ENCODE measurements at places on chromosomes 6 and 20.

- no peak for DNase-seq
Measured at GRCh38 chr6:169099411-169100202, 154.0 kb downstream of the THBS2 start.

DNA sequence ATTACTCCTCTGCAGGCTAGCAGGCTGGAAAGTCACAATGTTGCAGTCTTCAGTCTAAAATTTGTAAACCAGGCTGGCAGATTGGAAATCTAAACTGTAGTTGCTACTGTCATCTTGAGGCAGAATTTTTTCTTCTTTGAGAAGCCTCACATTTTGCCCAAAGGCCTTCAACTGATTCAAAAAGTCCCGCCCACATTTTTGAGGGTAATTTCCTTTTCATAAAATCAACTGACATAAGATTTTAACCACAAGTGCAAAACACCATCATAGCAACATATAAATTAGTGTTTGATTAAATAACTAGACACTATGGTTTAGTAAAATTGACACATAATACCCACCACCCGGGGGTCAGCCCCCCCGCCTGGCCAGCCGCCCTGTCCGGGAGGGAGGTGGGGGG is 28.4 kb downstream of the HLA-C start:
- no peak for DNase-seq

DNA sequence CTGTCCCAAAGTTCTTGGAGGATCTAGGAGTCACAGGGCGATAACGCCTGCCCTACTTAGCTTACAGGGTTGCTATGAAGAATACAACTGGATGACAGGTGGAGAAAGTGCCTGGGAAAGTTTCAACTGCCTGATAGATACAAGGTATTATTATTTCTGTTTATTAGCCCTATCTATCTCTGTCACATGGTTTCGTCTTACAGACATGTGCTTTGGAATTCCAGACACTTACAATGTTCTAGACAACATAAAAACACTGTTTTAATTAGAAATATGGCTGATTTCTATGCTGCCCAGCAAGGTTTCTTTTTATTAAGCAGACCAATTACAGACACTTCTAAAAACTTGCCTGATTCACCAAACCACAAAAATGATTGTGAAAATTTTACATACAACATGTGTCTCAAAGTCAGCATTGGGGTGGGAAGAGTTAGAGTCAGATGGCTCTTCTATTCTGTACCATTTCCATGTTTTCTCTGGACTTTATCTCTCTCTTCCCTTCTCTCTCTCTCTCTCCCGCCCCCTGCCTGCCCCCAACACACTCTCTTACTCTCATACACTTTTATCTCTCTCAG is 50.0 kb downstream of the GJA10 start:
- DNase-seq, result no peak

DNA sequence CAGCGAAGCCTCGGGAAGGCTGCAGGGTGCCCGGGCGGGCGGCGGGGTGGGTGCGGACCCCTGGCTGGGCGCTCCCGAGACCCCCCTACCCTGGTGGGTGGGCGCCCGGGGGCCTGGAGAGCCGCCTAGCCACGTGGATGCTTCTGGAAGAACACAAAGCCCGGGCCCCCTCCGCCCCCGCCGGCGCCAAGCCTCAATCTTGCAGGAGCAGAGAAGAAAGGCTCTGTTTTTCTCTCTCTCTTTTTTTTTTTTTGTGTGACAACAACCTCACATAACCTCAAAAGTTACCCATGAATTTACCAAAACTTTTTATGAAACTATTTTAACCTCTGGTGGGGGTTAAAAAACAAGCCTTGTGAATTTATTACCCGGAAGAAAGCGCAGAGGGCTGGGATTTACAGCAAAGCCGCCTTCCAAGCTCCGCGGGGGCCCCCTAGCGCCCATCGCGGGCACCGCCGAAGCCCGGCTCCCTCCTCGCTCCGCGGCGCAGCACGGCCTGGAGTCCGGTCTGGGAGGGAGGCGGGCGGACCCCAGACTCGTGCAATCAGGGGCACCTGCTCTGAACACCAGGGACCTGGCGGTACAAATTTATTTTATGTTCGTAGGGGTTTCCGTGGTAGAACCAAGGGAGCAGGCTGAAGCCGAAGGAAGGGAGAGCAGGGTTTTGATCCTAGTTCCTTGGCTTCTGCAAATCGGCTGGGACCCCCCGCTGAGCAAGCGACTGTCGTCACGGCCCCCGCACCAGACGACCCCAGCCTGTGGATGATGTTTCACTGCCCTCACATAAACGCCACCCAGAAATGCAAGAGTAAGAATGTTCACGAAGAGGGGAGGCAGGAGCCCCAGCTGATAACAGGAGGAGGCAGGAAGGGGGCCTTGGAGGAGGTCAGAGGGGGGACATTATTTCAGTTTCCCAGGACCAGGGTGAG is 58.9 kb downstream of the ZNF831 start:
- peak; percentile 24 for DNase-seq

GRCh38 chr6:26501482-26501986 is 1.4 kb downstream of the BTN1A1 start:
- no peak for DNase-seq

DNA sequence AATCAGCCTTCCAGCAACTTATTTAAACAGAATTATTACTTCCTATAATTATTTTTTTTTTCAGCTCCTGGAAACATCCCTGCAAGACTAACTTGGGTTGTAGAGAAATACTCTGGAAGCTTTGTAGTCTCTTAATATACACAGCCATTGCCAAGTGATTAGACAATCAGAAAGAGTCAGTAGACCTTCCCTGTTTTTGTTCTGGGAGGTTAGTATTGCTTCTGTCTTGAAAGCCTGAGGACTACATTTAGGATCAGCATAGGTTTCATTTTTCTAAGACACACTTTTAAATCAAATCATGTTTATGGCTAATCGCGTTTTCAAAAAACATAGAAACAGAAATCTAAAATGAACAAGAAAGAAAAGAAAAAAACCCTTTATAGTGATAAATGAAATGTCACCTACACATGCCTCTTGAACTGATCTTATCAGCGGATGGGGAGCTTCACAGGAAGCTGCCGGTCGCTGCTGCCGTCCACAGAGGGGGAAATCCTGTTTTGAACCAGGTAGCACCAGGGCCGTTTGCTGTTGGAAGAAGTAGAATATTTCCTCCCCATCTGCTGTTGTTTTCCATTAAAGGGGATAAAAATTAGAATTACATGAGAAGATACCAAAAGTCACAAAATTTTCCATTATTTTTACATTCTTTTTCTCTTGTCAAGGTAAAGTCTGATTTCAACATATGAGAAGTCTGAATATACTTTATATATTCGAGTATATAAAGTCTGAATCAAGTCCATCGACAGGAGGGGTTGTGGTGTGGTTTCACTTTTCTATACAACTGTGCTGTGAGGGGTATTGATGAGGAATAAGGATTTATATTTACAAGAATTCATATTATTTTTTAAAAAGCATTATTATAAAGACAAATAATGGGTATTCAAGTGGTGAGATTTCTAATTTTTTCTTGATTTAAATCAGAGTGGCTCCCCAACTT is 94.6 kb downstream of the ARMC2 start:
- DNase-seq, result no peak

- DNase-seq, result no peak
Measured at GRCh38 chr6:166757232-166758135, 130.4 kb upstream of the RPS6KA2 start.

DNA sequence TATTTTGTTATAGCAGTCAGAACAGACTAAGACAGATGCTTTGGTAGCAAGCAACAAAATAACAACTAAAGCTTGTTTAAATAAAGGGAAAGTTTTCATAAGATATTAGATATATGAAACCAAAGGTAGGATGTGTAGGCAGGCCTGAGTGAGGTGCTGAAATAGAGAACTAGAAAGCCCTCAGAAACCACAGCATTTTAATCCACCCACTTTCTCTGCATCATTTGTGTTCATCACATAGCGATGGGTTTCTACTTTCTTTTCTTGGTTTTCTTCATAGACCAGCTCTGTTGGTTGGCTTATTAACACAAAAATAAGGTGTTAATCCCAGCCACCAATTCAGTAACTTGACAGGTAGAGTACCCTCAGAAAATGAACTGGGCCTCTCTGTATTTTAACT is 58.6 kb downstream of the RPS12 start:
- no peak for DNase-seq

GRCh38 chr6:131778169-131778568 is 29.7 kb upstream of the ENPP1 start:
- no peak for DNase-seq

- DNase-seq, result no peak
Measured at GRCh38 chr6:3165631-3166534, 8.5 kb upstream of the TUBB2A start.

DNA sequence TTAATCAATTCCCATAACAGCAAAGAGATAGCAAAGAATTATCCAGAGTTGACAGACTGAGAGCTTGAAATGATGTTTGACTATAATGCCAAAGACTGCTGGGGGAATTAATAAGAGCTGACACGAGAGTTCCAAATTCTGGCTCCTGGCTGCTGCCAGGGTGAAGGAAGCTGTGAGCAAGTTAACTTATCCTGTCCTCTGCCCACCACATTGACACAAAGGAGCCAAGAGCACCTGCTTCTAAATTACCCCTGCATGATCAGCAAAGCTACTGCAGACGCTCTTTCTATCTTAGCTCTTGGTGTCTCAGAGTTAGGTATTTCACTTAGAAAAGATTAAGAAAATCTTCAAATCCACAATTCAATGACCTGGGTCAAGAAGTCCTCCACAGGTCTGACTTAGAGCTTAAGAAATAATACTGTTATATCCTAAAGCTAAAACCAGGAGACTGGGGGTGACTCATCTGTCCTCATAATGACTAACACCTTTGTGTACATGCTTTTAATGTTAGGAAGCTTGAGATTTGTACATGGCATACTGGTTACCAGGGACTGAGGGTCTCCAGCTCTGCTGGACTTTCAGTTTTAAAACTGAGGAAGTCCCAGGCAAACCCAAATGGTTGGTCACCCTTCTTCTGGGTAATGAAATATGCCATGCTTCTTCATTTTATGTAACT is 13.2 kb upstream of the FRK start:
- DNase-seq, result no peak

GRCh38 chr6:125307964-125308615 is 6.3 kb upstream of the HDDC2 start:
- no peak for DNase-seq

DNA sequence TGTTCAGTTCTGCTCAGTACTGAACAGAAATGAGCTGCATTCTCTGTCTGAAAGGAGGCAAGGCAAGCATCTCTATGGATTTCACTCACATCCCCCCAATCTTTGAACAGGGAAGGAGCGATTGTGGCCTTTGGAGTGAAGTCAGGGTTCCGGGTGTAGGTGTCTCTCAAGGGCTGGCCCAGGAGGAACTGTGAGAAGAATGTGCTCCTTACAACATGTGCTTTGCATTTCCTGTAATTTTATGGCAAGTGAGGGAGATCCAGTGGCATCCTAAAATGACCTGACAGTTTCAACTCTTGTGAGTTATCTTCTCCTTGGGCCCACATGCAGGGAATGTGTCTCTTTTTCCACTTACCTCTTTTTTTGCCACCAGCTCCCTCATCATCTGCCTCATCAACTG is 63.0 kb upstream of the RIN2 start:
- DNase-seq, result no peak

DNA sequence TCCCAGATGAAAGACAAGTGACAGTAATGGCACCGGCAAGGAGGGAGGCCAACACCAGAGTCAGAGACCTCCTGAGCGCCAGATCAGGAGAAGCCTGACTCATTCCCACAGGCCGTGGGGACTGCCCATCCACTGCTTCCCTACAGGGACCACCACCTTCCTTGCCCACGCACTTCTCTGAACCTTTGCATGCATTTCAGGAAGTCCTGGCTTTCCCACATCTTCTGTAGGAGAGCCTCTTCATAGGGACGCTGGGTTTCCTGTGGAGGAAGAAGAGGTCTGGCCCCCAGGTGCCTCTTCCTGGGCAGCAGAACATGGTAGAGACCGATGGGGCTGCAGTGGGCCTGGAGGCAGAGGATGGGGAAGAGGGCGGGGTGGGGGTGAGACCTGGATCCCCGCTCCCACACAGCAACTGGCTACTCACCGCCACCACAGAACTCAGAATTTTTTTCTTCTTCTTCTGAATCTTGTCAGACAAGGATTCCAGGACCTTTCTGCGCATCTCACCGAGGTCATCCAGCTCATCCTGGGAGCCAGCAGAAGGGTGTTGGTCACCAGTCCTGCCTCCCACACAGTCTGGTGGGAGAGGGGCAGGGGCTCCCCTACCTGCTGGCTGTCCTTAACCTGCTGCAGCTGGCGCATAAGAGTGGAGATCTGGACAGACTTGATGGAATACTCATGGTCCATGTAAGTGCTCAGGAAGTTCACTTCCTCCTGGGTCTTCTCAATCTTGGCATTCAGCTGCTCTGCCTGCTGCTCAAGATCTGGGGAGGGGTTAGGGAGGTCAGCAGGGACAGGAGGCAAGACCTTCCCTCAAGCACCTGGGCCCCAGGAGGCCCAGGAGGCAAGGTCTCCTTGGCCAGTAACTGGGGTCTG is 13.7 kb downstream of the C20orf96 start:
- DNase-seq, result no peak

DNA sequence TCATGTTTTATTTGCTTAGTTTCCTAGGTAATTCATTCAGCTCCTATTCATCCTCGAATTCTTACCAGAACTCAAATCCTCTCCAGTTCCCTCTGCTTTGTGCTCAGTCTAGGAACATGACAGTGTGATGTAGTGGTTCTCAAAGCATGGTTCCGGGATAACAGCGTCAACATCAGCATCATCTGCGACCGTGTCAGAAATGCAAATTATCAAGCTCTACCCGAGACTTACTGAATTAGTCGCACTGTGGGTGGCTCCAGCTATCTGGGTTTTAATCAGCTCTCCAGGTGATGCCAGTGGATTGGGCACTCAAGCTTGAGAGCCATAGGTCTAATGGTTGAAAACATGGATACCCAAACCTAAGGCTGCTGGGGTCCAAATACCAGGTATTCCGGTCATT is 7.7 kb upstream of the STK35 start:
- DNase-seq, result no peak

GRCh38 chr6:12635813-12636212 is 80.8 kb upstream of the PHACTR1 start:
- no peak for DNase-seq

DNA sequence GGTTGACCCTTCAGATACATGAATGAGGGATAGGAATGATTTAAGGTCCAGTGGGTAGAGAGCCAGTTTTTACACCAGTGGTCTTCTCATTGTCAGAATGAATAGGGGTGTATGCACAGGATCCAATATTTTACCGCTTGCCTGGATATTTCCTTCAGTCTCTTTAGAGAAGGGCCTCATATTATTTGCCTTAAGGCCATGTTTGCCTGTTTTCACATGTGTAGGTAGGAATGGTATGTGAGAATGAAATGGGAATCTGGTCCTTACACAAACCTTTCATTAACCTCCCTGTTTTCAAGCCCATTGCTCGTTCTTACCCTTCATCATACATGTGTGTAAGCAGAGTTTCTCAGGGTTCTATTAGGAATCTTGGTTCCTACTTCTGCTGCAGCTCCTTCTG is 62.4 kb downstream of the LIN28B start:
- DNase-seq, result no peak

GRCh38 chr6:45746046-45746445 is 269.6 kb downstream of the CLIC5 start:
- peak; percentile 78 for DNase-seq

- peak; percentile 78 for DNase-seq
Measured at GRCh38 chr6:5497896-5498578, 236.7 kb downstream of the FARS2 start.

All from non-pigmented ciliary epithelial cell (primary cell).